WTC11 (cell line): ENCODE measurements at places on chromosomes 4 and X. TPM values are rescaled to one million over a fixed set of nuclear protein-coding genes. Genes with fewer than 3 reads are reported as not detected.

SCRG1 gene
- not detected in 3 replicates for total RNA-seq

FGA gene
- total RNA-seq = 3.2 to 5.9 TPM (median 3.4 TPM) in 3 replicates

PPEF2 gene
- 0.16 TPM in 1 of 3 replicates, not detected in the others for total RNA-seq

PNMA5 gene
- total RNA-seq = 0.13 to 0.27 TPM (median 0.25 TPM) in 3 replicates

IL1RAPL1 gene
- 0.09 to 0.16 TPM (median 0.13 TPM) in 3 replicates for total RNA-seq

CFP gene
- 2.0 to 3.4 TPM (median 2.8 TPM) in 3 replicates for total RNA-seq

DNA sequence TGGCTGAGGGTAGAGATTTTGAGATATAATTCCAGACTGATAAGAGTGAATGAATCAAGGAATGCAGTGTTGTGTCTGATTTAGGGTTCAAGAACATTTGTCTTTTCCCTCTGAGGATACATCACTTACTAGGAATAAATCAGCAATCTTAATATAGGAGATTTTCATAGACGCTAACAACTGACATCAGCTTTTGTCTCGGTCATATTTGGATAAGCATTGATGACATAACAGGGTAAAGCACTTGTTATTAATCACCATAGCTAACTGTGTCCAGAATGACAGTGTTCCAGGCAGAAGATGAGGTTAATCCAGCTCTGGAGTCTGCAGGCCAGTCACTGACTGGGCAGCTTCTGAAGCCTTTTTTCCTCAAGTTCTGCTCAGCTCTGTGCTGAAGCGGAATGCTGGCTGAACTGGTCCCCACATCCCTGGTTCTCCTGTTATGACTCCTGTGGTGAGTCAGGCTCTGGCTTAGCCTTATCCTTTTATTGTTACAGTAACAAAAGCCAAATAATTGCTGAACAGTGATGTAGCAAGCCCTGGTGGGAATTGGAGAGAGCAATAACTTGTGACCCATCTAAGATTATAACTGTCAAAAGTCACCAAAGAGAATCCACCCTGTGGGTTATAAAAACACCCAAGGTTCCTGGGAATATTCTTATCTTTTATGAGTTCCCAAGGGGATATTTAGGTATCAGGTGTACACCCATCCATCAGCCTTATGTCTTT is 41.8 kb downstream of the FNIP2 start:
- H3K36me3 ChIP-seq = no peaks in the 10 kb centered on the region
- DNase-seq = no peak
- H3K4me1 ChIP-seq = peaks cover 24% of the 10 kb centered on the region
- H3K27ac ChIP-seq = 0 out of 2 replicates have a peak overlapping the region, but pooled peaks have one; percentile 12
- H3K4me3 ChIP-seq = no peak overlapping the region
- H3K27me3 ChIP-seq = no peaks in the 10 kb centered on the region

DNA sequence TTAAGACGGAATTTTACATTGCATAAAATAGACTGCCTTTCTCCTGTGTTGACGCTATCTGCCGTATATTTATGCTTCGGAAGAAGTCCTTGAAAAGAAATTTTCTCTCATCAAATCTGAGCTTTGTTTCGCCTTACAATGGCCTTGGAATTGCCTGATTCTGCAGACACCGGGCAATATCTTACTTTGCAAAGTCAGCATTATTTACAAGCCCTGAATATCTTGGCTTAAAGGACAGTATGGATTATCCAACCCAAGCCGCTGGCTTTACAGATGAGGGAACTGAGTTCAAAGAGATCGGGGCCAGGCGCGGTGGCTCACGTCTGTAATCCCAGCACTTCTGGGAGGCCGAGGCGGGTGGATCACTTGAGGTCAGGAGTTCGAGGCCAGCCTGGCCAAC is 1.1 kb upstream of the MANBA start:
- peaks cover 14% of the 10 kb centered on the region; the same call in 1 of the 2 replicates for H3K36me3 ChIP-seq
- H3K27ac ChIP-seq = no peak overlapping the region; the same call in 1 of the 2 replicates
- H3K4me1 ChIP-seq = peaks cover 33% of the 10 kb centered on the region
- H3K4me3 ChIP-seq = peak overlapping the region; percentile 97

GRCh38 chr4:8427761-8428287 is 12.7 kb downstream of the ACOX3 start:
- H3K4me3 ChIP-seq = peak overlapping the region; percentile 88
- DNase-seq = no peak
- no peaks in the 10 kb centered on the region for H3K36me3 ChIP-seq

DNA sequence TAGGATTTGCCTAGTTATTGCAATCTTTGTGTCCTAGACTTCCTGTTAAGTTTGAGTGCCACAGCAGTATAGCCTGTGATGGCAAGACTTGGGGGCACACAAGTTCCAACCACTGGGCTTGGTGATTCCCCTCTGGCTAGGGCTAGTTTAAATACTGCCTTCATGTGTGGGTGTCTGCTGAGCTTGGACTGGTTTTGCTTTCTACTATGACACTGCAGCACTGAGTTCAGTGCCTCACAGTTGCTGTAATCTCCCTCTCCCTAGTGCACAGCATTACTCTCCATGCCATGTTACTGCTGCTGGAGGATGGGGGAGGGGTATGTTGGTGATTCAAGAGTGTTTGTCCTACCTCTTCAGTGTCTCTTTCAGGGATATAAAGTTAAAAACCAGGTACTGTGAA is 379.6 kb downstream of the IL15 start:
- H3K36me3 ChIP-seq = no peaks in the 10 kb centered on the region
- no peak overlapping the region for H3K27ac ChIP-seq
- no peak for DNase-seq
- no peaks in the 10 kb centered on the region for H3K27me3 ChIP-seq

- H3K4me1 ChIP-seq = peaks cover 4% of the 10 kb centered on the region
- DNase-seq = peak; percentile 20
- H3K4me3 ChIP-seq = no peak overlapping the region
- H3K27me3 ChIP-seq = no peaks in the 10 kb centered on the region
- H3K27ac ChIP-seq = no peak overlapping the region
These were observed 61.9 kb downstream of the ANKRD50 start for GRCh38 chr4:124650614-124651013.

- no peaks in the 10 kb centered on the region for H3K36me3 ChIP-seq
- H3K4me1 ChIP-seq = no peaks in the 10 kb centered on the region
- no peak for DNase-seq
- H3K27me3 ChIP-seq = no peaks in the 10 kb centered on the region
- H3K27ac ChIP-seq = no peak overlapping the region
These were observed 7.2 kb downstream of the GNRHR start for GRCh38 chr4:67746797-67747495.

GRCh38 chr4:153234885-153235284 is 30.6 kb downstream of the TRIM2 start:
- DNase-seq = no peak
- H3K36me3 ChIP-seq = no peaks in the 10 kb centered on the region; the same call in 1 of the 2 replicates
- H3K4me1 ChIP-seq = peaks cover 41% of the 10 kb centered on the region
- H3K4me3 ChIP-seq = no peak overlapping the region

GRCh38 chr4:139265654-139266053 is 14.4 kb downstream of the MGARP start:
- no peak overlapping the region for H3K4me3 ChIP-seq
- DNase-seq = no peak
- H3K27me3 ChIP-seq = no peaks in the 10 kb centered on the region
- no peak overlapping the region; the same call in 1 of the 2 replicates for H3K27ac ChIP-seq

GRCh38 chr4:107520368-107520767 is 199.7 kb downstream of the PAPSS1 start:
- H3K4me1 ChIP-seq = no peaks in the 10 kb centered on the region
- no peak overlapping the region for H3K27ac ChIP-seq
- DNase-seq = no peak
- H3K4me3 ChIP-seq = no peak overlapping the region
- no peaks in the 10 kb centered on the region for H3K27me3 ChIP-seq

- H3K27ac ChIP-seq = no peak overlapping the region
- H3K36me3 ChIP-seq = peaks cover 15% of the 10 kb centered on the region
- H3K4me3 ChIP-seq = no peak overlapping the region
- H3K27me3 ChIP-seq = no peaks in the 10 kb centered on the region
These were observed 283.5 kb downstream of the CAMK2D start for GRCh38 chr4:113478032-113478431.

GRCh38 chr4:2925496-2925895 is 37.7 kb downstream of the NOP14 start:
- H3K4me1 ChIP-seq = peaks cover 34% of the 10 kb centered on the region
- H3K4me3 ChIP-seq = no peak overlapping the region
- H3K27me3 ChIP-seq = no peaks in the 10 kb centered on the region
- no peak overlapping the region for H3K27ac ChIP-seq

GRCh38 chr4:651884-652642 is 22.0 kb downstream of the ATP5ME start:
- H3K4me1 ChIP-seq = 0 out of 2 replicates have a peak, but pooled peaks cover 4% of the 10 kb centered on the region

- DNase-seq = no peak
- H3K36me3 ChIP-seq = peaks cover 4% of the 10 kb centered on the region
- H3K27me3 ChIP-seq = peaks cover 16% of the 10 kb centered on the region
- H3K4me1 ChIP-seq = peaks cover 9% of the 10 kb centered on the region
These were observed 3.7 kb upstream of the CXCL6 start for GRCh38 chr4:73832651-73833237.

GRCh38 chr4:118850488-118851173 is 14.7 kb upstream of the SEC24D start:
- no peaks in the 10 kb centered on the region for H3K27me3 ChIP-seq
- H3K27ac ChIP-seq = peak overlapping the region; percentile 98
- peaks cover 60% of the 10 kb centered on the region for H3K4me1 ChIP-seq
- no peak for DNase-seq
- peak overlapping the region; percentile 86 for H3K4me3 ChIP-seq

DNA sequence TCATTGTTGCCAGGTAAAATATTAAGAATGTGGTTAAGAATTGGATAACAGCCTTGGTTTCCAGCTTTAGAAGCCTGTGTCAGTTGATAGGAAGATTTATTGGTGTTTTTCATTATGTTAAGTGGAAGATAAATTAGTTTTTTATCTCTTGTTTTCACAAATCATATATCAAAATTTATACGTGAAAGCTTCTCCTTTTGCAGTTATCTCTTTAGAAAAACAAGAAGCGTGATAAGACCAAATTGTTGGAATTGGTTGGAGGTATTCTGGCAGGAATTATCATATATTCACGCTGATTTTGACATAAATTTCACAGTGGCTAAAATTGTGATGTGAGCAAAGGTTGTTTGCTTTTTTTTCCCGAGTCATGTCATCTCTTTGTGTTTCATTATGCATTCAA is 90.6 kb downstream of the FRMPD4 start:
- H3K4me1 ChIP-seq = no peaks in the 10 kb centered on the region
- no peak for DNase-seq
- no peak overlapping the region for H3K27ac ChIP-seq
- no peak overlapping the region for H3K4me3 ChIP-seq

- H3K4me3 ChIP-seq = no peak overlapping the region
- no peaks in the 10 kb centered on the region for H3K4me1 ChIP-seq
- H3K27me3 ChIP-seq = no peaks in the 10 kb centered on the region
These were observed 213.6 kb upstream of the VEGFC start for GRCh38 chr4:177006331-177006730.

DNA sequence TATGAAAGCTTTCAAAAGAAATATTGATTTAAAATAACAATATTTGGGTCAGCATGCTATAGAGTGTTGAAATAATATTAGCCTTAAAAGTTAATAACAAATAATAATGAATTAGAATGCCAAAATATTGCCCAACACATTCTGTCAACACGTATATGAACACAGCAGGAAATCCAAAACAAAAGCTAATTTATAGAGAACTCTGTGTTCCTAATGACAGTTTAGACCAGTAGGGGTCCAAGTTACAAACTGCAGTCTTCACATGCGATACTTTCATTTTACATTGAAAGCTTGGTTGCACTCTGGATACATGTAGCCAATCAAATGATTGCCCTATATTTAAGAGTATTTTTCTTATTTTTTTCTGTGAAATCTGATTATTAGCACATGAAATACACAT is 274.4 kb downstream of the DCTD start:
- H3K4me1 ChIP-seq = no peaks in the 10 kb centered on the region
- peaks cover 22% of the 10 kb centered on the region for H3K36me3 ChIP-seq
- DNase-seq = no peak

DNA sequence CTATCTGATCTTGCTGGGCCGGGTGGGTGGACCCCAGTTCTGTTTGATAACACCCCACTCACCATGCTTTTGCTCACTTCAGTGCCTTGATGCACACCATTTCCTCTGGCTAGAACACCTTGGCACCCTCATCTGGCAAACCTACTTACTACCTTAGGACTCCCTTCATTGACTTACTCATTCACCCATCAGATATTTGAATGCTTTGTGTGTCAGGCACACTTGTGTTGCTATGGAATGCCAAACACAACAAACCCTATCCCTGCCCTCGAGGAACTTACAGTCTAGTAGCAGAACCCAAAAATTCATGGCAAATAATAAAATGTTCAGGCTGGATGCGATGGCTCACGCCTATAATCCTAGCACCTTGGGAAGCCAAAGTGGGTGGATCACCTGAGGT is 13.9 kb downstream of the CCNG2 start:
- no peak for DNase-seq
- no peak overlapping the region for H3K4me3 ChIP-seq
- H3K27ac ChIP-seq = no peak overlapping the region
- peaks cover 14% of the 10 kb centered on the region for H3K4me1 ChIP-seq

GRCh38 chr4:93809773-93810172 is 18.8 kb upstream of the ATOH1 start:
- peaks cover 4% of the 10 kb centered on the region; the same call in 1 of the 2 replicates for H3K27me3 ChIP-seq
- no peak overlapping the region for H3K4me3 ChIP-seq
- no peaks in the 10 kb centered on the region for H3K36me3 ChIP-seq
- no peak for DNase-seq
- peaks cover 10% of the 10 kb centered on the region for H3K4me1 ChIP-seq

DNA sequence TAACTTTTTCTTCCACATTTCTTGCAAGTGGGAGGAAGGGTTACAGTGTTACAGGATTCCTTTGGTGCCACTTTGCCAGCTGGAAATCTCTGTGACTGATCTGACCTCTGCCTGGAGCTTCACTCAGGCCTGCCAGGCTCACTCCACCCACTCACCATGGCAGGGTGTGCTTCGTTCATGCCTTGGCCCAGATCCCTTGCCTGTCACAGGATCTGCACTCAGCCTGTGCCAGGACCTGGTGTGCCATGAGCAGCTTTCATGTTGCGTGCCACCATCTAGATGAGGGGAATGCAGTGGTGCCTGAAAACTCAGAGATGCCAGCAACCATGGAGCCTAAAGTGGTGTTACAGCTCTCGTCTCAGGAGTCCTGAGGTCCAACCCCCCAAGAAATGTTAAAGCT is 2596.4 kb downstream of the PCDH7 start:
- no peak overlapping the region for H3K27ac ChIP-seq
- no peak for DNase-seq
- H3K36me3 ChIP-seq = peaks cover 18% of the 10 kb centered on the region
- no peak overlapping the region for H3K4me3 ChIP-seq
- no peaks in the 10 kb centered on the region for H3K27me3 ChIP-seq
- no peaks in the 10 kb centered on the region for H3K4me1 ChIP-seq

GRCh38 chrX:70434914-70435586 is 9.6 kb upstream of the DLG3 start:
- DNase-seq = no peak
- H3K4me1 ChIP-seq = peaks cover 16% of the 10 kb centered on the region

DNA sequence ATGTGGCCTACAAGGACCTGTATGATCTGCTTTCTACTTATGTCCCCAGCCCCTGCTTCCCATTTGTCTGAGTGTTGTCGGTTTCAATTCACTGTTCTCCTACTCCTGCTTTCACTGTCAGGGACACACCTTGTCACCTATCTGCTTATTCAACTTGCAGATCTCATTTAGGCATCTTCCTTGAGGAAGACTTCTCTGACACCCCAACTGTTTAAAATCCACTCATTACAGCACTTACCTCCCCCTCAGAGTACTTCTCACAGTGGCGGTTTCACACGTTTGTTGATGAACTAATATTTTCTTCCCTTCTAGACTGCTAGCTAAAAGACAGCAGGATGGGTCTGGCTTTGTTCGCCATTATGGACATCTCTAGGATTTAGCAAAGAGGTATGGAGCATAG is 279.9 kb upstream of the TET2 start:
- peaks cover 10% of the 10 kb centered on the region for H3K36me3 ChIP-seq
- H3K27me3 ChIP-seq = no peaks in the 10 kb centered on the region
- H3K27ac ChIP-seq = peak overlapping the region; percentile 5; the same call in 1 of the 2 replicates
- H3K4me3 ChIP-seq = no peak overlapping the region
- H3K4me1 ChIP-seq = peaks cover 15% of the 10 kb centered on the region

- peaks cover 2% of the 10 kb centered on the region; the same call in 1 of the 2 replicates for H3K36me3 ChIP-seq
- no peak overlapping the region for H3K27ac ChIP-seq
- no peaks in the 10 kb centered on the region for H3K4me1 ChIP-seq
- DNase-seq = no peak
- no peaks in the 10 kb centered on the region for H3K27me3 ChIP-seq
These were observed 60.0 kb downstream of the SLC9B1 start for GRCh38 chr4:102959496-102959895.
